Left lung (tissue), 14 donors: ENCODE measurements at places on chromosomes 7 and 10.

DNA sequence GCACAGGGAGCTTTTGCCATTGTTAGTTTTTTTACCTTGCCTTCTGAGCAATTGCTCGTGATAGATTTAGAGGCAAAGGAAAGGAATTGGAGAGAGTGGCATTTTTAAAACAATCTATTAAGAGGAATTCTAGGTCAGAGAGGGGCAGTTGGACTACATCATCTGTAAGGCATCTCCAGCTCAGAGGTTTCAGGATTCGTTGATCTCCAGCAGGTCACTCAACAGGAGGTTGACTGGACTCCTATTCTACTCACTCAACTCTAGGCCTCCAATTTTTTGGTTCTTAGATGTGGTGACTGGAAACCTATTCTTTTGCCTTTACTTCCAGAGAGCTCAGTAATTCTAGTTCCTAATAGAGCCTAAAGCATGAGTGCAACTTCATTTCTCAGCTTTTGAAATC is 42.8 kb downstream of the TBXAS1 start:
- no peaks in the 10 kb centered on the region for H3K27me3 ChIP-seq
- peaks cover 48% of the 10 kb centered on the region for H3K4me1 ChIP-seq
- no peak for DNase-seq
- no peak overlapping the region for H3K4me3 ChIP-seq

DNA sequence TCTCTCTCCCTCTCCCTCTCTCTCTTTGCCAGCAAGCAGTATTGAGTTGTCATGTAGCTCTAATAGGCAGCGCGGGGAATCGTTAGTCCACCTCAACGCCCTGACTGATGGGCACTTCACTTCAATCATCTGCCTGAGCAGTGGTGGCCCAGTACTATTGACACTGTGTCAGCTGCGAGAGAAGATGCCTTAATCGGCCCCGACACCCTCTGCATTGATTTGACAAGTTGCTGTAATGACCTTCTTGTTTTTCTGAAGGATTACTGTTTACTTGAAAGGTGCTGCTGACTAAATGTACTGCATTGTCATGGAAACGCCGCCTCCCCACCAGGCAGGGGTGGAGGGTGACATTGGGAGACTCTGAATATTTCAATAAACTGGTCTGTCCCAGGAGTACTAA is 913.8 kb downstream of the KCNMA1 start:
- no peaks in the 10 kb centered on the region for H3K36me3 ChIP-seq
- no peak overlapping the region for H3K27ac ChIP-seq
- no peaks in the 10 kb centered on the region for H3K27me3 ChIP-seq
- H3K4me1 ChIP-seq = no peaks in the 10 kb centered on the region
- H3K4me3 ChIP-seq = no peak overlapping the region
- no peak for DNase-seq

- H3K4me1 ChIP-seq = no peaks in the 10 kb centered on the region
- H3K36me3 ChIP-seq = no peaks in the 10 kb centered on the region
- H3K27me3 ChIP-seq = no peaks in the 10 kb centered on the region
- H3K27ac ChIP-seq = no peak overlapping the region
- no peak for DNase-seq
Observed at GRCh38 chr7:71507680-71508602, 376.0 kb downstream of the GALNT17 start.

GRCh38 chr10:124302951-124303505 is 115.7 kb downstream of the OAT start:
- no peak for DNase-seq
- no peak overlapping the region for H3K4me3 ChIP-seq
- no peaks in the 10 kb centered on the region for H3K36me3 ChIP-seq
- H3K4me1 ChIP-seq = peaks cover 21% of the 10 kb centered on the region
- no peaks in the 10 kb centered on the region for H3K27me3 ChIP-seq
- H3K27ac ChIP-seq = no peak overlapping the region

DNA sequence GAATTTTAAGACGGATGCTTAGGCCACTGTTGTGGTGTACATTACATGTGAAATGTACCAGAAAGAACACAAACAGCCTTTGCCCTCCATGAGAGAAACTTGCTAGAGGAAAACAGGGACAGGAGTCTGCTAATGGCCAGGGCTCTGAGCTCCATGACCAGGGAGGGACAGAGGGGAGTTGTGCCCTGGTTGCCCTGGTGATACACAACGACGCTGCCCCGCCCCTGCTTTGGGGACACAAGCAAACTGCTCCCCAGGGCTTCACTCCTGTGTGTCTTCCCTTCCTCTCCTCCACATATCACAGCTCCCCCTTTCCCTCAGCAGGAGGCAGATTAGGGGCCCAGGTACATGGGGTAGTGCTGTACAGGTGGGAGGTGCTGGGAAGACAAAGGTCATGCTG is 36.2 kb downstream of the AMPH start:
- no peaks in the 10 kb centered on the region for H3K27me3 ChIP-seq
- no peaks in the 10 kb centered on the region for H3K4me1 ChIP-seq
- no peak overlapping the region for H3K4me3 ChIP-seq
- DNase-seq = no peak
- H3K27ac ChIP-seq = no peak overlapping the region

DNA sequence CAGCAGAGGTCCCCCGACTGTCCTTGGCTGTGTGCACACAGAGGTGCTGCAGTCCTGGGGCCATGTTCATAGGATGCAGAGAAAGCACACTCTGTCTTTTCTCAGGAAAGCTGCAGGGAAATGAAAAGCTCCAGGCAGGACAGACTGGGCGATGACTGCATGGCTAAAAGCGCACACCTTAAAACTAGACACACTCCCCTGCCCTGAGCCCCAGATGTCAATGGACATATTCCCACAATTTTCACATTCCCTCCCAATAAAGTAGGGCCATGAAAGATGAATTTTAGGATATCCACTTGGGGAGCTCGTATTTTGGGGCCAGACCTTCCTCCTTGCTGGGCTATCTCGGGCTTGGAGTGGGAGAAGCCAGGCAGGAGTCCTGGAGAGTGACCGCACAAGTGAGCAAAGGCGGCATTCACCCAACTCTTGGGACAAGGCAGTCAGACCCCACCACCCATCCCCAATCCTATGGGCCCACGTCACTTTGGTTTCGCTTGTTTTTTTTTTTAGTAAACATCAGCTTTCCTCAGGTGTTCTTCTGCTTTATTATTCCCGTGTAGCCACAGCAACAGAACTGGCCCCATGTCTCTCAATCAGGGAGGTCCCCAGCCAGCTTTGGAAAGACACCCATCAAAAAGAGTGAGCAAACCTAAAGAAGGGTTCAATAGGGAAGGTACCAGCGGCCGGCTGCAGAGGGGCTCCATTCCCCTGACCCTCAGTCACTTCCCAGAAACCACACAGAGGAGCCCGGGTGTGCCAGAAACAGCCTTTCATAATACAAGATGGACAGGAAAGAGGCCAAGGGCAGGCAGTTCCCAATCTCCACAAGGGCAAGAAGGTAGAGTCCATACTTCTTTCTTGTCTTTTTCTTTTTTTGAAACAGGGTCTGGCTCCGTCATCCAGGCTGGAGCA is 12.7 kb downstream of the GPRIN2 start:
- H3K27ac ChIP-seq = no peak overlapping the region
- H3K4me3 ChIP-seq = no peak overlapping the region
- H3K4me1 ChIP-seq = peaks cover 5% of the 10 kb centered on the region
- H3K36me3 ChIP-seq = no peaks in the 10 kb centered on the region
- peak; percentile 31 for DNase-seq

GRCh38 chr7:44177570-44178131 is 11.6 kb downstream of the GCK start:
- H3K4me1 ChIP-seq = no peaks in the 10 kb centered on the region
- H3K27me3 ChIP-seq = no peaks in the 10 kb centered on the region
- H3K27ac ChIP-seq = no peak overlapping the region
- no peak overlapping the region for H3K4me3 ChIP-seq
- DNase-seq = no peak

GRCh38 chr10:23584396-23584795 is 145.5 kb downstream of the OTUD1 start:
- H3K27me3 ChIP-seq = no peaks in the 10 kb centered on the region
- DNase-seq = no peak
- H3K27ac ChIP-seq = no peak overlapping the region
- no peak overlapping the region for H3K4me3 ChIP-seq
- no peaks in the 10 kb centered on the region for H3K4me1 ChIP-seq
- H3K36me3 ChIP-seq = no peaks in the 10 kb centered on the region

DNA sequence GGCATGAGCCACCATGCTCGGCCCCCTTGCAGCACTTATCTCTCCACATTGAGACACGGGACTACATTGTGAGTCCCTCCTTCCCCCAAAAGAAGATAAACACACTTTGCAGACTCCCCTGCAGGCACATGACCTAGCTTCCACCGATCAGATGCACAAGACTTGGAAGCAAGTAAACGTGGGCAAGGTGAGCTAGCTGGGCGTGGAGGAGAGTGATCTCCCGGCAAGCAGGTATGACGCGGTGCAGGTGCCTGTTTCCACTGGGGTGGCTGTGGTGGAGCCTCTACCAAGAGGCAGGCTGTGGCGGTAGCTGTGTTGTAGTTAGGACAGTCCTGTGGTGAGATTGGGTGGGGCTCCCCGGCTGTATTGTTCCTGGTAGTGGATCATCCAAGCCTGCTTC is 7.7 kb upstream of the COMTD1 start:
- DNase-seq = no peak
- no peak overlapping the region for H3K4me3 ChIP-seq
- no peaks in the 10 kb centered on the region for H3K4me1 ChIP-seq
- H3K27ac ChIP-seq = no peak overlapping the region

DNA sequence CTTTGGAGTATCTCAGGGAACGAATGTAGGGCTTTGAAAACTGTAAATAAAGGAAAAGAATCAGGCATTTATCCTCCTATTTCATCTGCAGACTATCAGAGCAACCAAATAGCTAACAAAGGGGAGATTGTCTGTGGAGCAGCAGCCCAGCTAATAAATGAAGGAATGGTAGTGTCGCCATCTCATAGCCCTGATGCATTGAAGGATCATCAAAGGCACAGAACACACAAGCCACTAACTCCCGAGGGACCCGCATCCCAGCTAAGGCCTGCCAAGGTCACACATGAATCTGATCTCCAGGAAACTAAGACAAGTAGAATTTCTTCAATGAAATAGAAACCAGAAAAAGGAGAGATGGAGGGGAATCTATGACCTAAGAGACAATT is 38.2 kb downstream of the CALML5 start:
- no peaks in the 10 kb centered on the region for H3K27me3 ChIP-seq
- DNase-seq = no peak
- no peaks in the 10 kb centered on the region for H3K4me1 ChIP-seq
- no peak overlapping the region for H3K27ac ChIP-seq

GRCh38 chr7:99314504-99314903 is 11.2 kb upstream of the ARPC1A start:
- no peak overlapping the region for H3K27ac ChIP-seq
- no peaks in the 10 kb centered on the region for H3K27me3 ChIP-seq
- DNase-seq = no peak
- H3K4me3 ChIP-seq = no peak overlapping the region
- H3K4me1 ChIP-seq = peaks cover 8% of the 10 kb centered on the region

DNA sequence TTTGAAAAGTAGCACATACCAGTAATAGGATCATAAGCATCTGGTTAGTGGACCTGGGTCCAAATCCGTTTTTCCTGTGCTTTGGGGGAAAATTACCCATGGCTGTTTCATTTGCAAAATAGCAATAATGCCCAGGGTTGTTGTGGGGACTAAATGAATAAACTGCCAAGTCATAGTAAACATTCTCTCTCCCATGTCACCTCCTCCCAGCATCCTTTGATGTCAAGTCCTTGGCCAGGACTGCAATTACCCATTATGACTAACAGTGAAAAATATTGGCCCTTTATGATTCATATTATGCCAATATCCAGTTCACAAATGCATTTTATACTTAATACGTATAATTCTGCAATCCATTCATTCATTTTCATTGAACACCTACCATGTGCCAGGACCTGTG is 23.0 kb downstream of the TOMM7 start:
- H3K4me3 ChIP-seq = no peak overlapping the region
- H3K27me3 ChIP-seq = no peaks in the 10 kb centered on the region
- H3K36me3 ChIP-seq = no peaks in the 10 kb centered on the region
- no peak for DNase-seq
- no peaks in the 10 kb centered on the region for H3K4me1 ChIP-seq

DNA sequence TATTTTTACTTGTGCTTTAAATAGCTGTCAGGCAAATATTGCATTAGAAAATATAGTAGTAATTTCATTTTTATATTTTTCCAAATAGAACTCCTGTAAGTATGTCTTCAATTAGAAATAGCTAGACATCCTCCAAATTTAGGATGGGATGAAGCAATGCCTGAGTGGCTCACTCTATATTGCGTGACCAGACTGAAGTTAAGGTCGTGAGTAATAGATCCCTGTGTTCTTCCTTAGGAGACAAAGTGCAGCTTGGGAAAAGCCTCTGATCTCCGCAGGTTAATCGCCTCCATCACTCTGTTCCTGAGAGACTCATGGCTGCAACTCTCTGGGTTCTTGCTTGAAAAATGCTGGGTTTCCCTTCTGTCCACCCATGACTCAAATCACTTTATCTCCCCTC is 484.8 kb upstream of the ANKRD30A start:
- no peaks in the 10 kb centered on the region for H3K27me3 ChIP-seq
- H3K4me1 ChIP-seq = no peaks in the 10 kb centered on the region
- no peak for DNase-seq
- no peak overlapping the region for H3K4me3 ChIP-seq

GRCh38 chr7:7257899-7258692 is 75.8 kb downstream of the C1GALT1 start:
- no peak for DNase-seq
- H3K36me3 ChIP-seq = no peaks in the 10 kb centered on the region
- H3K27me3 ChIP-seq = no peaks in the 10 kb centered on the region
- H3K4me1 ChIP-seq = no peaks in the 10 kb centered on the region
- H3K4me3 ChIP-seq = no peak overlapping the region
- no peak overlapping the region for H3K27ac ChIP-seq

DNA sequence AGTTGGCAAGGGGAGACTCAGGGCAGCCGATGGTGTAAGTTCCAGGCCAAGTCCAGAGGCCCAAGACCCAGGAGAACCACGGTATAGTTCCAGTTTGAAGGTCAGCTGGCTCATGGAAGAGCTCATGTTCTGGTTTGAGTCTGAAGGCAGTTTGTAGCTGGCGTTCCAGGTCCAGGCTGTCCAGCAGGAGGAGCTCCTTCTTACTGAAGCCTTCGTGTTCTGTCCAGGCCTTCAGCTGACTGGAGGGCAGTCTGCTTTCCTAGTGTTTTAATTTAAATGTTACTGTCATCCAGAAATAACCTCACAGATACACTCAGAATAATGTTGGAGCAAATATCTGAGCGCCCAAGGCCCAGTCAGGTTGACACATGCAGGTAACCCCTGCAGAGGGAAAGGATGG is 4.2 kb downstream of the SUN1 start:
- H3K27ac ChIP-seq = no peak overlapping the region
- H3K36me3 ChIP-seq = peaks cover 30% of the 10 kb centered on the region
- H3K27me3 ChIP-seq = no peaks in the 10 kb centered on the region
- peaks cover 25% of the 10 kb centered on the region for H3K4me1 ChIP-seq

GRCh38 chr7:21562385-21562784 is 19.5 kb downstream of the DNAH11 start:
- DNase-seq = no peak
- H3K27ac ChIP-seq = no peak overlapping the region
- H3K4me3 ChIP-seq = no peak overlapping the region
- no peaks in the 10 kb centered on the region for H3K4me1 ChIP-seq

GRCh38 chr10:48456361-48456804 is 148.5 kb downstream of the ARHGAP22 start:
- H3K27me3 ChIP-seq = no peaks in the 10 kb centered on the region
- peak; percentile 81 for DNase-seq
- no peaks in the 10 kb centered on the region for H3K36me3 ChIP-seq
- no peak overlapping the region for H3K27ac ChIP-seq
- no peaks in the 10 kb centered on the region for H3K4me1 ChIP-seq
- no peak overlapping the region for H3K4me3 ChIP-seq

GRCh38 chr10:64430690-64431323 is 909.6 kb downstream of the REEP3 start:
- no peaks in the 10 kb centered on the region for H3K27me3 ChIP-seq
- H3K27ac ChIP-seq = no peak overlapping the region
- no peak overlapping the region for H3K4me3 ChIP-seq
- H3K4me1 ChIP-seq = no peaks in the 10 kb centered on the region
- DNase-seq = no peak
